NCI-H69 (cell line): ENCODE measurements at places on chromosomes 11 and 22.

DNA sequence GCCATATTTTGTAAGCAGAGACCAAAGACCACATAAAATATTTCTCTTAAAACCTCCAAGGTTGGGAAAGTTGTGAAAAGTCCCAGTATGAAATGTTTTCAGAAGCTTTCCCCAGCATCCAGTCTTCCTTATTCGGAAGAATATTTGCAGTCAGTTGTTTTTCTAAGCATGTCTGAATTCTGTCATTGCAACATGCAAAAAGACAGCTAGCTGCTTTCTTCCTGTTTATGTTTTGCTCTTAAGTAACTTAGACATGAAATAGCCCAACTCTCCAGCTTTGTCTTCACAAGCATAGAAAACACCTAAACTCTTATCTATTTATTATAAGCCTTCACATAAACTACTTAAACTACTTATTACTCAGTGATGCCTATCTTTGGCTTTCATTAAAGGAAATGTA is 57.9 kb upstream of the MMP13 start:
- DNase-seq, result no peak

GRCh38 chr11:122746050-122746478 is 90.5 kb downstream of the UBASH3B start:
- DNase-seq, result no peak

DNA sequence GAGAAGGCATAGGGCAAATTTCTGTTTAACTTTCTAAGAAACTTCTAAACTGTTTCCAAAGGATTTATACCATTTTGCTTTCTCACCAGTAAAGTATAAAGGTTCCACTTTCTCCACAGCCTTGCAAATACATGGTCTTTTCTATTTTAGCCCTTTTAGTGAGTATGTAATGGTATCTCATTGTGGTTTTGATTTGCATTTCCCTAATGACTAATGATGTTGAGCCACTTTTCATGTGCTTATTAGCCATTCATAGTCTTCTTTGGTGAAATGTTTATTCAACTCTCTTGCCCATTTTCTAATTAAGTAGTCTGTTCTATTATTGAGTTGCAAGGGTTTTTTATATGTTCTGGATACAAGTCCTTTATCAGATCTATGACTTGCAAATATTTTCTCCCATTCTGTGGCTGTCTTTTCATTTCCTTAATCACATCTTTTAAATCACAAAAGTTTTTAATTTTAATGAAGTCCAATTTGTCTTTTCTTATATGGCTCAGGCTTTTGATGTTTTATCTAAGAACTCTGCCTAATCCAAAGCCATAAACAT is 83.8 kb upstream of the KCNQ1OT1 start:
- DNase-seq, result no peak

- DNase-seq, result peak; percentile 69
Observed at GRCh38 chr22:46081831-46082210, 68.5 kb upstream of the PPARA start.

DNA sequence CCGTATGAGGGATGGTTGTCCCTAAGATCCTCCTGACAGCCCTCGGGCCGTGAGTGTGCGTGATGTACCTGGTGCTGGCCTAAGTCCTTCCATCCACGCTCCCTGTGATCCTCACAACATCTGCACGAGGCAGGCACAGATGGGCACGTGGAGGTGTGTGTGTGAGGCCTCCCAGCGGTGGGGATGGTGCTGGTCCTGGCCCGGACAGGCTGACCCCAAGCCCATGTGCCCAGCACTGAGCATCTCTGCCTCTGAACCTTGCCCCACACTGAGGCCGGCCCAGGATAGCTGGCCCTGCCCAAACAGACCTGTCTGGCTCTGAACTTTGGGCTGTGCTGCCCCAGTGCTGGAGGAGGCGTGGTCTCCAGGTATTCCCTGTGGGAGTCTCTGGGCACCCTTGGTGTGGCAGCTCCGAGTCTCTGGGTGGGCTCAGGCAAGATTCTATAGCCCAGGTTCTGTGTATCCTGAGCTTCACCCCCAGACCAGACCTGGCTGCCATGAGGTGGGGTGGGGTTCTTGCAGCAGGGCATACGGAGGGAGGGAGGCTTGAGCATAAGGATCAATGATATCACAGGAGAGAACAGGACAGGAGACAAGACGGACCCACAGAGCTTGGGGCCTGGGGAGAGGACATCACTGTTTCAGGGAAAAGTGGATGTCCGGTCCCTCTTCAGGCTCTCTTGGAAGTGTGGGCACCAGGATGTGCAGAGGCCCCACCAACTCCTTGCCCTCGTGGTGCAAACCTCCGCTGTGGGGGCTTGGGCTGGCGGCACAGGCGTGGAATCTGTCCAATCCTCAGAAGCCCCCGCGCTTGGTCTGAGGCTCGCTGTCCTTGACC is 881.8 kb downstream of the BRD1 start:
- DNase-seq, result no peak

DNA sequence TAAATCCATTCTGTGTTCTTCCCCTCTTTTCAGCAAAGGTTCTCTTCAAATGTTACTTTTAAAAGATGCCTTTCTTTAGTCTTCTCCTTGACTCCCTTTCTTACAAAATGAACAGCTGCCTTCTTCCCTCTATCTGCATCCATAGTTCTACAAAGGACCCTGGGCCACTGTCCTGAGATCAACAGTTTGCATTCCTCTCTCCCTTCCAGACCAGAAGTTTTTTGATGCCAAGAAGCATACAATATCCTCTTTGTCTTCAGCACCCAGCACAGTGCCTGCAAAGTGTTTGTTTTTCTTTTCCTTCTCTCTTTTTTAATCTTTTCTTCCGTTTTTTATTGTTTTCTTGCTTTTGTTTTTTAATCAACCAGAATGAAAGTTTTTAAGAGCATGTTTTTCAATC is 183.5 kb upstream of the SNX19 start:
- no peak for DNase-seq

DNA sequence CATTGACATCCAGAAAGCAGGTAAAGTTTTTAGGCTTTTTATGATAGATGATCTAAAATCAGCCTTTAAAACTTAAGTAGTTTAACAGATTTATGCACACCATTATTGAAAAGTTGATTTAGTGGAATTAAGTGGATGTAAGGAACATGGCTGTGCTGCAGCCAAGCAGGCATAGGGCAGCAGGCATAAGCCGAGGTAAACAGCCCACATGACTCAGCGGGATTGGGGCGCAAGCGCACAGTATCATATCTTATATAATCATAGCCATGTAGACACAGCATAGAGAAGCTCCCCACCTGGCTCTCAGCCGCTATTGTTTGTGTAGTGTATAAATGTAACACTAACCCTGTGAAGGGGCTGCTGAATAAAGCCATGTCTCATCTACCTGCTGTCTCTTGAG is 157.5 kb downstream of the WNT11 start:
- DNase-seq, result peak; percentile 56

- DNase-seq, result peak; percentile 78
Observed at GRCh38 chr11:94775567-94776327, 7.6 kb downstream of the AMOTL1 start.

- DNase-seq, result peak; percentile 56
Observed at GRCh38 chr11:68216171-68216938, 3.3 kb upstream of the KMT5B start.
